Ammon's horn (tissue), 1 donor: ENCODE measurements at places on chromosomes 11 and 22.
A peak's percentile ranks its signal among the peaks of the same experiment; 100 is the strongest.

DNA sequence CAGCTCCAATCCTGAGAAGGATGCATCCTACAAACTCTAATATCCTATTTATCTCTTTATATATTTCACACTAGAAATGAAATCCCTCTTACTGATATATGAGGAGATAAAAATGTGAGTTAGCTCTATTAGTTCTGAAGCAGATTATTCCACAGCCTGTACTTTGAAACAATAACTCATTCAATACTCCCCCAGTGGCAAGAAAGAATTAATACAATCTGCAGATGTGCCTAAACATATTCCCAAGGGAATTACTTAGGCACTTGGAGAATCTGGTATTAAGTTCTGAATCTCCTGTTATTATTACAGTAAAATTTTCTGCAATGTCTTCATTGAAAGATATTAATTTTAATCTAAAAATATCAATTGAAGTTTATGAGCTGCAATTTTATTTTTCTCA is 59.4 kb downstream of the DDI1 start:
- DNase-seq, result no peak

- DNase-seq, result no peak
Measured at GRCh38 chr22:36769541-36770512, 6.1 kb downstream of the IFT27 start.

GRCh38 chr11:113287801-113288200 is 26.6 kb upstream of the TTC12 start:
- no peak for DNase-seq

GRCh38 chr11:3183523-3183922 is 18.4 kb upstream of the OSBPL5 start:
- no peak for DNase-seq

DNA sequence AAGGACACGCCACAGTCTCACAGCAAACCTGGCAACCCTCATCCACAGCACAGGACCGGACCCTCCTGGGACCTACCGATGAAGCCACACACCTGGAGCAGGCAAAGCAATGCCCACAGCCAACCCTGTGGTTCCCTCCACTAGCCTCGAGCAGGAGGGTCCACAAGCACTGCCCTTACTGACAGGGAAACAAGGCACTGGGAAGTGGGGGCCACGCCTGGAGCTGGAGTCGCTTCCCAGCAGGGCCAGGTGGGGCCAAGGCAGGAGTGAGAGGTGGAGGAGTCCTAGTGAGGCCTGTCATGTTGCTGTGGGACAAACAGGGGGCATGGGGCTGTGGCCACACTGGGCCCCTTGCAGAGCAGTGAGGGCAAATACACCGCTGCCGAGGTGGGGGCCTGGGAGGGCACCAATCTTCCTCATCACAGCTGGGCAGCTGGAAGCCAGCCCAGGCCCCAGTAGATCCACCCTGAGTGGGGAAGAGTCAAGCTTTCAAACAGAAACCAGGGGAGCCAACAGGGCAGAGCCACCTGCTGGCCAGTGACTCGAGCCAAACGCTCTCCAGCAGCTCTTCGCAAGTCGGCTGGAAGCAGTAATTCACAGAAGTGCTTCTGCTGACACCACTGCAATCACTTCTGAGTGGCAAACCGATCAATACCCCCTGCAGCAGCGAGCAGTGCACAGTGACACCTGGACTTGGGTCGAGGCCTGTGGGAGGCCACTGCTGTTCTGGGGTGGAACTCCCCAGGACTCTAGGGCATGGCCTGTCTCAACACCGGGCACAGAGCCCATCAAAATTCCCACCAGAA is 13.7 kb downstream of the SULT4A1 start:
- DNase-seq, result no peak

GRCh38 chr11:69050592-69051380 is 2.1 kb downstream of the TPCN2 start:
- peak; percentile 51 for DNase-seq

DNA sequence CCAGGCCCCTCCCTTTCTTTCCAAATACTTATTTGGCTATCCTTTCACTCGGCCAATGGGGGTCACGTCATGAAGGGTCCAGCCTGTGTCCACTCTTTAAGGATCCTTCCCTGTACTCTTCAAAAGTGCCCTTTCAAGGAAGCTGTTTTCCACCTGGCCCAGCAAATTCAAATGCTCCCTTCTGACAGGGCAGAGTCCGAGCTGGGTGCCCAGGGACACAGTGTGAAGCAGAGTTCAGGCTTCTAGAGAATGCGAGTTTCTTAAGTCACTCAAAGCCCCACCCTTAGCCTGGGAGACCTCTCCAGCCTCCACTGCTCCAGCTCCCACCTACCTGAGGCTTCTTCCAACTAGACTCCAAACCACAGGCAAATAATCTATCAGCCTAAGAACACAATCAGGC is 5.5 kb upstream of the APOA1 start:
- no peak for DNase-seq

DNA sequence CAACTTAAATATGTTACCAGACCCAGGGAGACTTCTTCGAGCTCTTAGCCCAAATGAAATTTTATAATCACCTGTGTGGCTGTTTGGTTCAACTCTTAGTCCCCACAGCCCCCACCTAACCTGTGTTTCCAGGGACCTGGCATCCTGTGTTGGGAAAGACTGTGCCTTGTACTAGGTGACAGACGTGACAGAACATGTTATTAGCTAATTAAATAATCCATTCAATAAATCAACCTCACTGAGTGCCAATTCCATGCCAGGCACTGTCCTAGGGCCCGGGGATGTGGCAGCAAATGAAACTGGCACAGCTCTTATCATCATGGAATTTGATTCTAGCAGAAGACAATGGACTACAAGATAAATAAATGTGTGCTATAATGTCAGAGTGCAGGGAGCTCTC is 431.9 kb downstream of the MIAT start:
- no peak for DNase-seq

GRCh38 chr11:12003336-12003735 is 5.1 kb downstream of the DKK3 start:
- no peak for DNase-seq

DNA sequence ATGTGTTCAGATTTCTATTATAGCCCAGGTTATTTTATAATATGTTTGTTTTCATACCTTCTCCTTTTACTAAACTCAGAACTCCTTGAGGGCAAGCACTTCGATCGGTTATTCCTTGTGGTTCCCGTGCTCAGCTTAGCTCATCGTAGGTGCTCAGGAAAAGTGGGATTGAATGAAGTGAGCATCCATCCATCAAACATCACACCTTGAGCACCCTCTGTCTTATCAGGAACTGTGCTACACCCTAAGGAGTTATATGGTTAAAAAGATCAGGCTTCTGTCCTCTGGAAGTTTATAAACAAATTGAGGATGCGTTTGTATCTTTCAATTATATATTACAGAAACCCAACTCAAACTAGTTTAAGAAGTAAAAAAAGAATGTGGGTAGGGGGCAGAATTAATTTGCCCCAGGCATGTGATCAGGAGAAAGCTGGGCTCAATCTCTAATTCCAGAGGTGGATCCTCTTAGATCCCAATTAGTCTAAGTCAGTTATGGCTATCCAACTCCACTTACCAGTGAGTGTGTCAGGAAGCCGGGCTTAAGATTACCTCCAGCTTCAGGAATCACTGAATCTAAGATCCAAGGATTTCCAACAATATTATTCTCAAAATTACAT is 59.9 kb upstream of the RRAS2 start:
- no peak for DNase-seq

GRCh38 chr11:1384199-1384970 is 5.3 kb upstream of the BRSK2 start:
- no peak for DNase-seq

DNA sequence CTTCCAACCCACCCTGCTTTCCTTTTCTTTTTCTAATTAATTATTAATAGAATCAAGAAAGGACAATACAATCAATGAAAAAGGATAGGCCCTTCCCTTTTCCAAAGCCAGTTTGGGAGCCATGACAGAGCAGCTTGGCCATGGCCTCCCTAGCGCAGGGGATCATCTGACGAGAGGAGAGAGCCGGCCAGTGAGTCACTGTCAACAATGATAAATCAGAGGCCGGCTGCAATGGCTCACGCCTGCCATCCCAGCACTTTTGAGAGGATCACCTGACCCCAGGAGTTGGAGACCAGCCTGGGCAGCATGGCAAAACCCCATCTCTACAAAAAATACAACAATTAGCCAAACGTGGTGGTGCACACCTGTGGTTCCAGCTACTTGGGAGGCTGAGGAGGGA is 27.5 kb upstream of the KRTAP5-7 start:
- no peak for DNase-seq

DNA sequence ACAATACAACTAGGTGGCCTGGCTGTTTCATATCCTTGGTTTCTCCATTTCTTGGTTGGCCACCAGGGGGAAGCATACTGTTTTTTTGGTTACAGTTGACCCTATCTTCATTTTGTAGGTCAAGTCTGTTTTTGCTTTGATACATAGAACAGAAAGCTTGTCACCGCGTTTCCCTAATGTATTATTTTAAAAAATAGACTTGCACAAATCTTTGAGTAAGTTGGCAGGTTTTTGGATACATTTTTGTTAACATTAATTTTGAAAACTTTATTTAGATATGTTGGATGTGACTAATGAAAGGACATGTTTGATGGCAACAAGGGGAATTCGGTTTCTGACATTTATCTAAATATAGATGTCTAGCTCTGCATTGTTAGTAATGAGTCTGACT is 3.0 kb downstream of the NCR3LG1 start:
- DNase-seq, result peak; percentile 69

DNA sequence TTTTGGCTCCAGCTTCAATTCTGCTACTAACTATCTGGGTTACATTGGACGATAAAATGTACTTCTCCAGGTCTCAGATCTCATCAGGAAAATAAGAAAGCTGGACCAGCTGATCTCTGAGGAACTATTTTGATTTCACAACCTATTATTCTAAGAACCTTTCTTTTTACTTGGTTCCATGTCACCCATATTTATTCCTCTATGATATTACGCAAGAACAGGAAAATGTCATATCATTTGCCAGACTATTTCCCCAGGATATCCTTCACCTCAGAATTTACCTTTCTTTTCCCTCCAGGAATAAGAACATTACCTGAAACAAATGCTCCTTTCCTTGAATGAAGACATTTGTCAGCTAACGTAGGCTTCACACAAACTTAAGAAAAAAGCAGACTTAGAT is 387.5 kb upstream of the RAG2 start:
- no peak for DNase-seq

GRCh38 chr11:69208190-69209037 is 52.7 kb downstream of the SMIM38 start:
- no peak for DNase-seq

- DNase-seq, result no peak
Measured at GRCh38 chr11:66346476-66347424, 679 bp downstream of the B4GAT1 start.

GRCh38 chr11:21053466-21053865 is 384.1 kb downstream of the NELL1 start:
- no peak for DNase-seq

DNA sequence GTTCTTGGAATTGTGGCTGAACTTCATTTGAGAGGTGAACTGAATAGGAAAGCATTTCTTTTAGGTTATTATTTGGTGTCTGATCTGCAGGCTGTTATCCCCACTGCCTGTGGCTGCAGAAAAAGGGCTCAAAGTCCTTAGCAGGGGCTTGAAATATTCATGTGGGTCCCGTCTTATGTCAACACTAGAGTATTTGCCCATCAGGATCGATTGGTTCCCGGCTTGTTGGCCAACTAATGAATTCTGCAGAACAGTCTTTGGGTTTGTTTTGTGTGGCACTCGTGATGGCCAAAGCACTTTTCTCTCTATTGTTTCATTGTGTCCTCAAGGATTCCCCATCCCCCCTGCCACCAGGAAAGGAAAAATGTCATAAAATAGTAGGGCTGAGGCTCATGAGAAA is 211.9 kb downstream of the MYO18B start:
- DNase-seq, result peak; percentile 24

GRCh38 chr22:38419121-38419857 is 35.7 kb downstream of the KCNJ4 start:
- no peak for DNase-seq

- DNase-seq, result no peak
Measured at GRCh38 chr11:72869831-72870230, 55.6 kb downstream of the ATG16L2 start.

- DNase-seq, result no peak
Measured at GRCh38 chr11:72745511-72745910, 6.7 kb downstream of the ARAP1 start.

DNA sequence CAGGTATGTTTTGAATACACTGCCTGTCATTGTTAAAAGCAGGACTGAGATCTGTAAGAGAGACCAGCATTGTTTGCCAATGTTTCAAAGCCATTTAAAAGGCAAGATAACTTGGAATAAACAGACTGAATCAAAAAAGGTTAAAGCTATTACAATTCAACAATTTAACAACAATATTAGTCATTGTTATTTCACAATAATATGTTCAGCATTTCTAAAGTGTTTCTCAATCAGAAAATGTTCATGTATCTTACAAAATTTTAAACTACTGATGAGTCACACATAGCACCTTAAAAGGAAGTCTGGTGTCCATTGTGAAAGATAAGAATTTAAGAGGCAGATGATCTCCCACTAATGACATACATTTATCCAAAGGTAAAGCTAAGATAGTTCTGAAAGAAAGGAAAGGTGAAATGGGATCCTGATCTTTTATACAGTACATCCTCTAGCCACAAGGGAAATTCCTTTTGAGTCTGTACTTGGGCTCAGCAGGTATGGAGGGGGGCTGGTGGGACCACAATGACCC is 79.7 kb downstream of the MAML2 start:
- DNase-seq, result no peak

GRCh38 chr11:1728301-1728700 is 22.1 kb downstream of the IFITM10 start:
- DNase-seq, result no peak

DNA sequence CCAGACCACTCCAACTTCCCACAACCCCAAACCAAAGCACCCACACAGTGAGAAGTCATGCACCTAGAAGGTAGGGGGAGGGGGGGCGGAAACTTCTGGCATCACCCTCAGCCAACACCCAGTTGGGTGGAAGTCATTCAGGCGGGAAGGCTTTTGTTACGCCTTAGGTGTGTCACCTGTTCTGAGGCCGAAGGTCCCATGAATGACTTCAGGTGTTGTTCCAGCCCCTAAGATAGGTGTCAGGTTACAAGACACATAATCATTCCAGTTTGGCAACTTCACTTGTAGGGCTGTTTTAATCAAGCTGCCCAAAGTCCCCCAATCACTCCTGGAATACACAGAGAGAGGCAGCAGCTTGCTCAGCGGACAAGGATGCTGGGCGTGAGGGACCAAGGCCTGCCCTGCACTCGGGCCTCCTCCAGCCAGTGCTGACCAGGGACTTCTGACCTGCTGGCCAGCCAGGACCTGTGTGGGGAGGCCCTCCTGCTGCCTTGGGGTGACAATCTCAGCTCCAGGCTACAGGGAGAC is at the start of gene TMPRSS4:
Gene TMPRSS4, plus strand, starts transcription at position 325 of the 528 bp plus-strand sequence. CDS start 225 bp downstream, outside the sequence.
- no peak for DNase-seq

DNA sequence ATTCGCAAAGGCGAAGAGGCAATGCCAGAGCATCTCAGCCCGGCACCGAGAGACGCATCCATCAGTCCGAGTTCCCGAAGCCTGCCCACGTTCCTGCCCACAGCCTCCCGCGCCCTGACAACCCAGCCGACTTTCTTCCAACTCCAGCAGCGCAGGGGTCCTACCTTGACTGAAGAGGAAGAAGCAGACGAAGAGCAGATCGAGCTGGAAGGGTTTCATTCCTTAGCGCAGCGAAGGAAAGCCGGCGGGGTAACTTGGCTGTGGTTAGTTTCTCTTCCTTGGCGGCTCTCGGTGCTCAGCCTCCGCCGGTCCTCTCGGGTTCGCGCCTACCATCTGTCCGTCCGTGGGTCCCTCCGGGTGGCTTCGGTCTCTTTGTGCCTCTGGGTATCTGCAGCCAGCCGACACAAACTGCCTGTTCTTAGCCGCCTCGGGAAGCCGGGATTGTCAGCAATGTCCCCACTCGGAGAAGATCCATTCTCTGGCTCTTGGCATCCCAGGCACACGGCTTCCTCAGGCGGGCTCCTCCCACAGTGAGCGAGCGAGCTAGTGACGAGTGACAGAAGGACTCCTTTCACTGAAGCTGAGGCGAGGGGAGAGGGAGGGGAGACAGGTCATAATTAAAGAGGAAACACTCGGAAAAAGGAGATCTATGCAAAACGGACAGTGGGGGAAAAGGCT is at the start of gene KIRREL3:
Gene KIRREL3, minus strand, starts transcription at position 480 of the 678 bp plus-strand sequence.
- DNase-seq, result peak; percentile 87
